ENCODE measurements at places on chromosomes 12 and 14. TPM values are rescaled to one million over a fixed set of nuclear protein-coding genes. Genes with fewer than 3 reads are reported as not detected.

The GLIPR1L1 gene
- not detected for total RNA-seq

DNA sequence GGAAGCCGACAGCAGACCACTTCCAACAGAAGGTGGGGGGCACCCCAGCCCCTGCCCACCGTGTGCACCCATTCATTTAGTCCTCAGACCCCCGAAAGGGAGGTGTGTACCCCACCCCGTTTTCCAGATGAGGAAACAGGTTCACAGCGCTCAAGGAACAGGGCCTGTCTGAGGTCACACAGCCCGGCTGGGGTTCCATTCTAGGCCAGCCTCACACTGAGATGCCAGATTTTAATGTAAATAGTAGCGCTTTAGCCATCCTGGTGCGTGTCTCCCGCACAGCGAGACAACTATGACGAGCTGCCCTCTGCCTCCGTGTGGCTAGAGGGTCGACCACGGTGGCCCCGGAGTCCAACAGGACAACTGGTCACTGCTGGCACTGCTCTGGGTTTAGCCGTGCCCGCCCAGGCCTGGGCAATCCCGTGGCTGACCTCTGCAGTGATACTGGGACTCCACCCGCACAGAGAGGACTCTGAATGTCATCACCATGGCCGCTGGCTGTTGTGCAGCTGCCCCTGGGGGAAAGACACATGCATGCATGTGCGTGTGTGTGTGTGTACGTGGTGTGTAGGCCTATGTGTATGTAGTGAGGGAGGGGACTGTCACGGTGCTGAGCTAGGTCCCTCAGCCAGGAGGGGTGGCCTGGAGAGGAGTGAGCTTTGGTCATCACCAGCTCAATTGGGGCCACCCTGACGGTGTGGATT, 31.6 kb downstream of the BEGAIN start:
- no peak for DNase-seq

The TEAD4 gene
- total RNA-seq = 28.6 TPM

The MYO1H gene
- not detected for total RNA-seq

DNA sequence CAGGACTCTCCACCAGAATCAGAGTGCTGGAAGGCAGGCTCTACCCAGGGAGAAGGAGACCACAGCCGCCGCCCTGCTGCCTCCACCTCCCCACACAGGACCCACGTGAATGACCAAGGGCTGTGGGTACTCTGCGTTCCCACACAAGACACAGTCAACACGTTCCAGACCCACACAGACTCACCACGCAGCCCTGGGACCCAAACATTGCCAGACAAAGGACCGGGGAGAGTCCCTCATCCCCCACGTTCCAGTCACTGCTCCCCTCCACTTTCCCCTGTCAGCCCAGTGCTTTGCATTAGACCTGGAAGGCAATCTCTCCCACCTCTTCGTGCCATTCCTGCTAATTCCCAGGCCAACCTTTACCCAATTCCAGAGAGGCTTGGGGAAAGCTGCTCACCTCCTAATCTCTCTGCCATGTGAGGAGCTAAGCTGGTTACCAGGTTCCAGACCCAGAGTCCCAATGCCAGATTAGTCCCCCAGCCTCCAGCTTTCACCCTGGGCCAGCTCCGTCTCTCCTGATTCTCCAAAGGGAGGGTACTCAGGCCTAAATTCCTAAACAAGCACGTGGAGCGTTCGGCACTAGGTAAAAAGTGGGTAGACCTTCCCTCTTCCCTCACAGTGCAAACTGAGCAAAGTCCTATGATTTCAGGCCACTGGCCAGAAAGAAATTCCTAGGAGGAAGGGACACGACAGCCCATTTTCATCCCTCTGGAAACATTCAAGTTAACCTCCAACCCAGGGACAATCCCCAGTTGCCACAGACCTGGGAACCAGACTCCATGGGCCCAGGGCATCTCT, 4.9 kb downstream of the SLC6A13 start:
- no peak for DNase-seq

DNA sequence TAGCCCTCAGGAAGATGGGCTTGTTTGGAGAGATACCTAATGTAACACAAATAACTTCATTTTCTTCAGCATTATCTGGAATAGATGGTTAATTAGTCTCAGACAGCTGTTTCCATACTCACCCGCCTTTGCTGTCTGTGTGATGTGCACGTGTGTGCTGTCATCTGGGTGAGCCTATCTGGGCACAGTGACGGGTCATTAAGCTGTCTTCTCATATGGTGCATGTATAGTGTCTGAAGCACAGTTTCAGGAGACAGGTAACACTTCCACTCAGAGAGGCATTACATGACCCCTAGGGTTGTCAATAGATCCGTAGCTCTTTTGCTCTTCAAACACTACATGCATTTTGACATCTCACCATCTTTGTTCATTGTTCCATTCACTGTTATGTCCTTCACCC, 493.3 kb downstream of the APAF1 start:
- no peak for DNase-seq

The SLCO1A2 gene
- 0.34 TPM for total RNA-seq

GRCh38 chr14:76705214-76705613, 56.1 kb upstream of the VASH1 start:
- no peak for DNase-seq

GRCh38 chr12:121400332-121401139, 618 bp downstream of the RNF34 start:
- peak; percentile 42 for DNase-seq

The LMNTD1 gene
- 0.55 TPM for total RNA-seq

DNA sequence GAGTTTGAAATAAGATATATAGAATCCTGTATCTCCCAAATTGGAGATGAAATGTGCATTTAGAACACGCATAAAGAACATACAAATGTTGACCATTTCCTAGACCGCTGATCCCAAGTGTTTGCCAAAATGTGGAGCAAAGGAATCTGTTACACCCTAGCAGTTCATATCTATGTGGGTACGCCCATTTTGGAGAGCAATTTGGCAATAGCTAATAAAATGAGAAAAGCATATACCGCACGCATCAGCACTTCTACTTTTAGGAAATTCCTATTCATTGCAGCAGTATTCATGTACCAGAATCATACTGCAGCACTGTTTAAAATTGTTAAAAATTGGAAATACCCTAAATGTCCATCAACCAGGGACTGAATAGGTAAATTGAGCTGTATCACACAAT, 937.8 kb downstream of the BCL11B start:
- DNase-seq = no peak

The GALNT9 gene
- not detected for total RNA-seq

DNA sequence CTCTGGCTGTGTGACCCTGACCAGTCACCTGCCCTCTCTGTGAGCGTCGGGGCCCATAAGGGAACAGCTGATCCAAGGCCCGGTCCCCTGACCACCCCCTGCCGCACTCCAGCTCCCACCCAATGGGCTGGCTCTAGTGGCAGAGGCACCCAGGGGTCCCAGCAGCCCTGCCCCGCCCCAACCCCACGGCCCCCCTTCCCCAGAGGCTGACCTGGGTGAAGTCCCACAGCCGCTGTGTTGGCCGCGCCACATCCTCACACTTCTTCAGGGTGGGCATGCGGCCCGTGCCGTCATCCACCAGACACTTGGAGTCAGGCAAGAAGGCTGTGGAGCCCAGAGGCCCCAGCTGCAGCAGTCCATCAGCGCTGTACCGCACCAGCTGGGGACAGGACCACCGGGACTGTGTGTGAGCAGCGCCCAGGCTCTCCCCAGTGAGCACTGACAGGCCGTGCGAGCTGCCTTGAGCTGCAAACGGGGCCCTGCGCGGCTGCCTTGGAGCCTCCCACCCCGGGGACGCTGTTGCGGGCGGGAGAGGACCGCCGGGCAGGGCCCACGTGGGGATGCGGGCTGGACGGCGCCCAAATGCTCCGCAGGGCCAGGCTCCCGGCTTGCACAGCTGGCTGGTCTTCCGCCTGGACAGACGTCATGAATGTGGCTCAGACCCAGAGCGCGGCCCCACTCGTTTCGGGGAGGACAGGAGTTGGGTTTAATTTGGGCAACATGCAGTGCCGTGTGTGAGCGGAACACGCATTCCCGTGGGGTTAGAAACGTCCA, 53.5 kb downstream of the NOC4L start:
- peak; percentile 17 for DNase-seq

DNA sequence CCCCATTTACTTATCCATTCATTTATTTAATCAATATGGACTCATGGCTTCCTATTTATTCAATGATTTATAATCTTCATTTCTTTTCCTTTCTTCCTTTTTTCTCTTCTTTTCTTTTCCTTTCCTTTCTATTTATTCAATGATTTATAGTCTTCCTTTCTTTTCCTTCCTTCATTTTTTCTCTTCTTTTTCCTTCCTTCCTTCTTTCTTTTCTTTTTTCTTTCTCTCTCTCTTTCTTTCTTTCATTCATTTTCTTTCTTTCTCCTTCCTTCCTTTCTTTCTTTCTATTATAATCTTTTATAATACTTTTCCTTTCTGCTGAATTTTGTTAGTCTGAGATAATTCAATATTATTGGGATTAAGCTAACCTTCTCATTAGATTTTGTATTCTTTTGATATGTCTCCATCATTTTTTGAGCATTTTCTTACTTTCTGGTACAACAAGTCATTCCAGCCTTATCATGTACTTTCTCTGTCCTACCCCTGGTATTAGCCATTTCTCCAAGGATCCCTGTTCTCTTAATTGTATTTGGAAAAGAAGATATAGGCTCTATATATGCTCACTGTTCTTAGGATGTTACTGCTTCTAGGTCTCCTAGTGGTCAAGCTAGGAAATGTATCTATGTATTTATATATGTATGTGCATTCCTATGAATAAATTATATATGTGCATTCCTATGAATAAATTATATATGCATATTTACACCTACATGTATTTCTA, 12.1 kb downstream of the LACRT start:
- DNase-seq = no peak

DNA sequence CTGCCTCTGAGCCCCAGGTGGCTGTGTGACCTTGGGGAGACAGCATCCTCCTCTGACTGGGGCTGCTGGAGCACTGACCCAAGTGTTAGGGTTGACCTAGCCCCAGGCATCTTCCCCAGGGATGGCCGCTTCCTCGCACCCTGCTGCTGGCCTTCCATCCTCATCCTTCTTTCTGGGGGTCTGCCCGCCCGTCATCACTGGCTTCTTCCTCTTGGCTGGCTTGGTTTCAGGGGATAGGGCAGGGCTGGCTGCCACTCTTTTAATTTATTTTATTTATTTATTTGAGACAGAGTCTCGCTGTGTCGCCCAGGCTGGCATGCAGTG, 3.5 kb downstream of the TEDC1 start:
- peak; percentile 37 for DNase-seq

DNA sequence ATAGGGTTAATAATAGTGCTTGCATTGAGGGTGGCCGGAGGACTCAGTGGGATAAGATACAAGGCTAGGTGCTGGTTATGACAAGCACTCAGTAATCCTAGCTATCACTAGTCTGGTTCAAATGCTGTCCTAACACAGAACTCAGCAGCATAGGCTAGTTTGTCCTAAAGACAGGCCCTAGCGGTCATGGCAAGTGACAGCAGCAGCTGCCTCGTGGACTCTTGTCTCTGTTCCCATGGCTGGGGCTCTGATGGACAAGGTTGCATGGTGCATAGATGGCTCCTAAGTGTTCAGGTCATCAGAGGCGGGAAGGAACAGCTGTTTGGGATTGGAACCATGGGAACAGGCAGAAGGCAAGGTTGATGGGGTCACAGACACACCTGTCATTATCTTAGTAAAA, 42.4 kb upstream of the IGF1 start:
- DNase-seq = no peak

The EXOC3L4 gene
- total RNA-seq = 1.2 TPM

DNA sequence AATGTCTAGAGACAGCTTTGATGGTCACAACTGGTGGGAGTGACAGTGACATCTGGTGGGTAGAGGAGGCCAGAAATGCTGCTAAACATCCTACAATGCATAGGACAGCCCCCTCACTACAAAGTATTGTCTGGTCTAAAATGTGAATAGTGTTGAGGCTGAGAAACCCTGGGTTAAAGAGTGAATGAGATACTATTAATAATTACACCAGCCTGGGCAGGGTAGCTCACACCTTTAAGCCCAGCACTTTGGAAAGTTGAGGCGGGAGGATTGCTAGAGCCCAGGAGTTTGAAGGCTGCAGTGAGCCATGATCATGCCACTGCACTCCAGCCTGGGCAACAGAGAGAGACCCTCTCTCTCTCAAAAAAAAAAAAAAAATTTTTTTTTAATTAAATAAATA, 11.1 kb downstream of the SVOP start:
- no peak for DNase-seq

DNA sequence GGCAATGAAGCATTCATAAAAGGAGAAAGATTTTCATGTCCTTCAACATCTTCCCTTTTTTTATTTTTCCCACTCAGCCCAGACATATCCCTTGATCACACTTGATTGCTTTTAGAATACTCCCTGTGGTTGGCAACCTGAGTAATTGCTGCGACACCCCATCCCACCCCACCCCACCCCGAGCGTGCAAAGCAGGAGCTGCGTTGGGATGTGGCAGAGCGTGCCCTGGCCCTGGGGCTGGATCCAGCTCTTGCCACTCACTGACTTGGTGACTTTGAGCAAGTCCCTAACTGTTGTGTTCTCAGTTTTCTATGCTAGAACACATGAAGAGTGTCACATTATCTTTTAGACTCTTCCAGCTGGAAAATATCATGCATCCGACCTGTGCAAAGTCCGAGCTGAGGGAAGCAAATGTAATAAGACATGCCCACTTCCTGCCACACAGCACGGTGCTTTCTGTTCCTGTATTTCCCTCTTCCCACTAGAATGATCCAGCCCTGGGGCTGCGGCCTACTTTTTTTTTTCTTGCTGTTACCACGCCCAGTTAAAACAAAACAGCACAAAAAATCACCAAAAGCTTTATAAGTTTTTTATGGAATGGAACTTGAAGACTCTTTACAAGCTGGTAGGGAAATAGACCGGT, 4.0 kb downstream of the ASCL4 start:
- no peak for DNase-seq

GRCh38 chr12:42761086-42761485, 171.5 kb upstream of the PRICKLE1 start:
- no peak for DNase-seq

The TEX52 gene
- total RNA-seq = not detected

DNA sequence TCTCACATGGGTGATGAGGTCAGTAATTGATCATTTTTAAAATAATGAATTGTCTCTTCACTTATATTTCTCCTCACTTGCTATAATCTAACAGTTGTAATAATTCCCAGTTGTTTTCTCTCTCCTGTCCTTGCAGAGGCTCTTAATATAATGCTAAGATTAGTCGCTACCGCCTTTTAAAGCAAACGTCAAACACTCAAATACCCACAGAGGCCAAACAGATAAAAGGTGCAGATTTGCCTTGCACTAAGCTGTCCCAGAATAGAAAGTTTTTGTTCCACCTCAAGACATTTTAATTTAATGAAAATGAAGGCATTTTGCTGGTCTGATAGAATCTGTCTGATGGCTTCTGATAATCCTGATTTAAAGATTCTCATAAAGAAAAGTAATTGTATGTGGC, 159.0 kb downstream of the KICS2 start:
- DNase-seq = no peak

GRCh38 chr12:17438141-17438540, 651.9 kb downstream of the RERGL start:
- no peak for DNase-seq

- DNase-seq = no peak
Measured at GRCh38 chr12:29030006-29030405, 119.1 kb upstream of the FAR2 start.

- DNase-seq = no peak
Measured at GRCh38 chr12:76702946-76703345, 61.0 kb upstream of the ZDHHC17 start.

GRCh38 chr12:65495233-65495632, 216.8 kb downstream of the MSRB3 start:
- DNase-seq = no peak

GRCh38 chr12:69570000-69570516, 15.2 kb upstream of the CCT2 start:
- no peak for DNase-seq

The GPRC5D gene
- total RNA-seq = not detected
